ENCODE measurements at places on chromosomes 13 and 19.

DNA sequence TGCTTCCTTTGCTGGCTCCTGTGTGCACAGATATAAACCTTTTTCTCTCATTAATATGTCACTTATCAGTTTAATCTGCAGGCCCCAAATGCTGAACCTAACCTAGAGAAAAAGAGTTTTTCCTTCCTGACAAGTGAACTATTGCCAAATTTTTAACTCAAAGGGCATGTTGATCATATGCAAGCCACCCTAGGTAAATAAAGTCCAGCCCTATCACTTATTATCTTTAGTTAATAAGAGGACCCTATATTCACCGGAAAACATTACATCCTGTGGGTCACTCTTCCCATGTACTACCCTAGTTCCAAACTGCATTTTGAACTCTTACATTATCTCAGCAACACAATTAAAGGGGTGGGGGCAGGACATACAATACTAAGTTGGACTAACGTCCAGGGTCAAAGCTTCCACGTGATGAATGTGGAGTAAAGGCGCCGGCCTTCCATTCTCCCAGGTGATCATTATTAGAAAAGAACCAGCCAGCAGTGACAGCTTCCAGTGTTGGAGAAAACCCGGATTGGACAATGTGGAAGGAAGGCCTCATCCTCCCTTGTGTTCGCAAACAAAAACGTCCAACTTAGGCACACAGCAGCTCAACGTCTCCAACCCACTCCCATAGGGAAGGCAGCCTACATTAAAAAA is 86.6 kb downstream of the STK24 start:
- no peak for DNase-seq

DNA sequence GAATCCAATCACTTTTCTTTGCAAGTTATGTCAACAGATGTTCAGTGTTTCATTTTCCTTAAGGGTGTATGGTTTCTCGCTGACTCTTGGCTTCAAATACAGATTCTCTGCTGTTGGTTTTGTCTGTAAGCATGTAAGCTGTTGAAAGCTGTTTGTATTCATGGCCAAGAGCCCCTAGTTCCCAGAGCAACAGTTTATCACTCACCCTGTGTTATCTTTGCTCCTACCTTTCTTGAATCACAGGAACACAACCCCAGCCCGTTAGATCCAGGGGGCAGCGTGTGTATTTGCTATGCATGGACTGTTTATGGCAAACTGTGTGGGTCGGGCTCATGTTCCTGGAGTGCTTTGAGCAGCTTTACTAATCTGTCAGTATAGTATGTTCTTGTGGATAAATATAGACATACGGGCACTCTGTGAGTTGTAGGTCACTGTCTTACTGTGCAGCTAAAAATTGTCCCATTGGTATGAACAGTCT is 28.9 kb downstream of the FRY start:
- no peak for DNase-seq

GRCh38 chr13:20960663-20961309 is 58.2 kb upstream of the XPO4 start:
- DNase-seq, result no peak

DNA sequence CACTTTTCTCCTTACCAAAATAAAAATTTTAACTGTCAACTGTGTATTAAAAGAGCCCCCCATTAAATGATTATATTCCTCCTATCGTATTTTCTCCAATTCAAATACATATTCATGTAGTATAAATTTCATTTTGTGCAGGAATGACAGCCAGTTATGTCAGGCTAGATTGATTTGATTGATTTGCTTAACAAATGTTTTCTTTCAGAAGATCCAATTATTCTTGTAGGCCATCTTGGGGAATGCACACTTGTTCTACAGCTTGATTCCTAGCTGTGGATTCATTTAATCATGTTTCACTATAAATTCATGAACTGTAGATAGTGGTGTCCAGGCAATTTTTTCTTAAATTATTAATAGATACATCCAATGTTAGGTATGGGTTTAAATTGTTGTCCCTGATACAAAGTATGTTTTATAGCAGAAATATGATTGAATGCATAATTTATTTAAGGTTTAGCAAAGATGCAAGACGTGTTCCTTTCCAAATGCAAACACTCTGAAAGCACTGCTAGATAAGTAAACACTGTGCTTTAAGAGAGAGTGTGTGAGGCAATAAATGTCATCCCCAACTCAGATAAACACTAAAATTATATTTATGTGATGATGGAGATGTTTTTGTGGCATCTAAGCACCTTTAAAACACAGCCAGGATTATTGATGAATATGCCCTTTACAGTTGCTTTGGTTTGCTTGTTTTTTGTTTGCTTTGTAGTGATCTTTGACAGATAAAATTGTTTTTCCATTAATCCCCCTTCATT is 531.1 kb downstream of the DCT start:
- no peak for DNase-seq

- DNase-seq, result no peak
Measured at GRCh38 chr19:28956421-28956820, 256.5 kb downstream of the UQCRFS1 start.

DNA sequence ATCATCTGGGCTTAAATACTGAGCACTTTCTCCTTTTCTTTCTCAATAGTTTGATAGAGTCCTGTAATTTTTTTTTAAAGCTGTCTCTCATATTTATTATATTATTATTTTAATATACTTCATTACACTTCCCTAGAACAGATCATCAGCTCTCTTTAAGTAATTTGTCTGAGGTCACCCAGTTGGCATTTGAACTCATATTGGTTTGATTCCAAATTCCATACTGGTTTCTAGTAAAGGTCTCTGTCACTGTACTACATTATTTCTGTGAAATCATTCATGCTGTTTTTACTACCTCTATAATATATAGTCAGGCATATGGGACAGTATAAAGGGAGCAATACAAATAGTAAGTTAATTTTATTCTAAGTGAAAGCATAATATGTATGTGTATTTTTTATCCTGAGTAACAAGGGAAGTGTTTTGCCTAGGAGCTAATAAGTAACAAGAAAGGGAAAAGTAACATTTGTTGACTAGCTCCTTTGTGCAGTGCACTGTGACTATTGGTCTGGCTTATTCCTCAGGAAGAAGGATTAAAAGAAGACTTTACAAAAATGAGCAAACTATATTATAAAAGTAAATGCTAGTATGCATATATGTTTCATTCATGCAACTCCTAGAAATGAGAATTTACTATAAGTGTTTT is 14.3 kb downstream of the LPAR6 start:
- DNase-seq, result no peak

DNA sequence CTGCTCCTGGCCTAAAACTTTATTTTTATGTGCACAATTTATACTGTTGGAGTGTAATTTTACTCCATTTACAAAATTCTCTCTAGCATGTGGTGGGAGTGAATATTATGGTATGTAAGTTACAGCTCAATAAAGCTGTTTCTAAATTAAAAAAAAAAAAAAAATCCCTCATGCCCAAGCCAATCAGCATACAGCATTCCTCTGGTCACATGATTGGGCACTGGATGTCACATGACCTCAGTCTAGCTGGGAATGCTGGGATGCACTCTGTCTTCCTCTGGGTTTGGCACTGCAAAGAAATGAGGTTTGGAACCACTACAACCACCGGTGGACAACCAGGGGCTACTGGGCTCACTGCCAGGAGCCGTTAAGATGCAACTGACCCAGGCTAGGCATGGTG is 67.6 kb downstream of the ZNF557 start:
- DNase-seq, result no peak

DNA sequence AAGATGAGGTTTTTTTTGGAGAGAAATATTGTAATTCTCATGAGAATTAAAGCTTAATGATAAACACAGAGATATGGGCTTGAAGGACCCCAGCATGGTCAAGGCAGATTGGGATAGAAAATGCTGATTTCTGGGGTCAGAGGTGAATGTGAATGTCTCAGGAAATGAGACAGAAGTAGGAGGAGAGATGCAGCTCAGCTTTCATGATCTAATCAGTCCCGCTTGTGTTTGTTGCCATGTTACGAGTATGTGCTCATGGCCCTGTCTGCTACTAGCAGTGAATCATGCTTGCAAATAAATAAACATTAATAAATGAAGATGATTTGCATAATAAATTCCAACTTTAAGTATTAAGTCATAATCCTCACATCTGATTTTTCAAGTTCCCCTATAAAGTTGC is 23.0 kb upstream of the NDFIP2 start:
- no peak for DNase-seq

DNA sequence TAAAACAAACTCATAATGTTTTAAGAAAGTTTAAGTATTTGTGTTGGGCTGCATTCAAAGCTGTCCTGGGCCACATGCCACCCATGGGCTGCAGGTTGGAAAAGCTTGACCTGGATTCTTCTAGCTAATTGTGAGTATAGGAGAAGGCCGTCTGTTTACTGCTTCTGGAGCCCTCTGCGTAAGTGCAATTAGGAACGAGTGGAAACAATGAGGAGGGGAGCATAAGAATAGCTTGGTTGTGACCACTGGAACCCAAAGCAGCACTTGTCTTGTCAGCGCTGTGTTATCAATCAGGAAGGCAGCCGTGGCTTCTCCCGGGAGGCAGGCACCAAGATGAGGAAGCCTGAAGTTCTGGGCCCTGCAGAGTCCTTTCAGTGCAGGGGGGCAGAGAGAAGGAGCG is 110.4 kb upstream of the MBNL2 start:
- DNase-seq, result no peak
